Sciatic nerve (tissue), 2 donors: ENCODE measurements at places on chromosomes 11 and 22. TPM values are rescaled to one million over a fixed set of nuclear protein-coding genes. Genes with fewer than 3 reads are reported as not detected.

Gene NF2
- total RNA-seq = 28.4 TPM

Gene OR5T2
- not detected for total RNA-seq

Gene DEPDC7
- 12.3 TPM for total RNA-seq

Gene WBP2NL
- total RNA-seq = 9.4 TPM

Gene LDHAL6A
- not detected for total RNA-seq

Gene SLC22A9
- total RNA-seq = not detected

Gene INS
- 1.5 TPM for total RNA-seq

Gene CAPN5
- 20.1 TPM for total RNA-seq

Gene BEST1
- total RNA-seq = 31.3 TPM

DNA sequence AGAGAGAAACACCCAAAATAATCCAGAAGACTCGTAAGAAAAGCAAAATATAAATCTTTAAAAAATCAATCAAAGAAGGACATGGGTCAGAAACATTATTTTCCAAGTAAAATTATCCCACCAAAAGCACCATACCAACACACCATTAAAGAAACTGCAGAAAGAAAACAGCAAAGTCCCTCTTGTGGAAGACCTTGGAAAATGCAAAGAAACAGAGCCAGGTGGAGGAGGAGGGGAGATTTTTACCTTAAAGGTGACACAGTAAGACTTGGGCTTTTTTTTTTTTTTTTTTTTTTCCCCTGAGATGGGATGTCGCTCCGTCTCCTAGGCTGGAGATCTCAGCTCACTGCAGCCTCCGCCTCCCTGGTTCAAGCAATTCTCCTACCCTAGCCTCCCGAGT is 123.8 kb downstream of the LARGE1 start:
- no peak for DNase-seq

DNA sequence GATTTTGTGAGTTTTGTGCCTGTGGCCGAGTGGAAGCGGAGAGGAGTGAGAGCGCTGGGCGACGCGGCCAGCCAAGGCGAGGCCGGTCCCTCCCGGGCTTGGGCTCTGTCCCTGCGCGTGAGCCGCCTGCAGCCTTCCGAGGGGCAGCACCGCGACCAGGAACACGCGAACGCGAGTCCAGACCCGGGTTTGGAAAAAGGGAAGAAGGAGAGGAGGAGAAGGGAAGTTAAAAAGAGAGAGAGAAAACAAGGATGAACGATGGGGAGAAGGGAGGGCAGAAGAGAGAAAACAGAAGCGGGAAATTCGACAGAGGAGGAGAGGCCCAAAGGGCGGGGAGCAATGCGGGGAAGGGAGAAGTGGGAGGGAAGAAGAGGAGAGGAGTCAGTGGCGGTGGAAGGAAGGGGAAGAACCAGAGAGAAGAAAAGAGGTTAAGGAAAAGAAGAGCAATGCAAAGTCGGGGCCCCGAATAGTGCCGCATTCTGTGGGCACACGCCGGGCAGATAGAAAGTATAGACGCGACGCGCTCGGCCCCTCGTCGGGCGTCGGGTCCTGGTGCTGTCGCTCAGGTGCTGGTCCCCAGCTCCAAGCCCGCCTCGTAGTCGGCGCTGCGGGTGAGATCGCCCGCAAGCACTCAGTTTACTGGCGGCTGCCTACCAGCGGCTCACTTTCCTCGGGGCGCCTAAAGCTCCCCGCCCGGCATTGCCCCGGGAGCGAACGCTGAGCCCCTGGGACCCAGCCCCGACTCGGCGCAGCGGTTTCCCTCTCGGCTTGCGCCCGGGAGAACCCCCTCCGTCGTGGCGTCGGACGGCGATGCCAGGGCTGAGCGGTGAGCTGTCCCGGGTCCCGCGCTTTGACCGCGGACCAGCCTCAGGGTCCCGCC is 2.8 kb upstream of the BARX2 start:
- no peak for DNase-seq

DNA sequence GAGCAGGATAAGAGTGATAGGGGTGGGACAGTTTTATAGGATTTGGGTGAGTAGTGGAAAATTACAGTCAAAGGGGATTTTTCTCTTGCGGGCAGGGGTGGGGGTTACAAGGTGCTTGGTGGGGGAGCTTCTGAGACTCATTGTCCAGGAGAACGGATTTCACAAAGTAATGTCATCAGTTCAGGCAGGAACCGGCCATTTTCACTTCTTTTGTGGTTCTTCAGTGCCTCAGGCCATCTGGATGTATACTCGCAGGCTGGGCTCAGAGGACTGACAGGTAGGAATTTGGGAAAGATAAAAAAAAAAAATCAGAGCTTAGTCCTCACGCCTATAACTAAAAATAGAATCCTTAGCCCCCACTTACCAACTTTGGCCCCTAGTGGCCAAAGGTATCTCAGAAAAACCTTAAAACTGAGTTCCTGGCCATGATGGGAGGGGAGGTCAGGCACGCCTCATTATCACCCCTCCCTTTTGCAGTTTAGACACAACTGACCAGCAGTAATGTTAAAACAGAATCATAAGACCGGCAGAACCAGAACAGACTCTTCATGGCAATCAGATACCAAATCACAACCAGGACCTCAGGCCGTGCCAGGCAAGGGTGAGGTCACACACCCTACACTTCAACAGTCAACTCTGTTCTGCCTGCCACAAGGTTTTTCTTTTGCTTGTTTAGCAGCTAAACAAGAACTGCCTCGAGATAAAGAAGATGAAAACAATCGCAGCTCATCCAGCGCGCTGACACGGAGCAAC is 8.9 kb upstream of the APOBEC3G start:
- no peak for DNase-seq

DNA sequence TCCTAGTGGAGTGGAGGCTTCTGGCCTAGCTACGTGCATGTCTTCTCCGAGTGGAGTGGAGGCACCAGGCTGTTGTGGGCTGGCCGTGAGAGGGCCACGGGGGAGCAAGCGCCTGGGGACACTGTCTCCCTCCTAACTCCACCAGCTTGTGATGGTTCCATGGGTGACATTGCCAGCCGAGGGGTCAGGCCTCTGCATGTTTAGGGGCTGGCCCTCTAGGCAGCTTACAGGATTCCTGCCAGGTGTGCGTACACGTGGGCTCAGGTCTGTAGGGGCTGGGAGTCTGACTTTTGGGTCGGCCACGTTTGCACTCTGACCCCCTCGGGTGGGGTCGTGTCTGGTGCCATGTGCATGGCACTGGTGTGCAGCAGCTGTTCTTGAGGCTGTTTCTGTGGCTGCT is 31.6 kb downstream of the TBC1D22A start:
- DNase-seq = no peak

DNA sequence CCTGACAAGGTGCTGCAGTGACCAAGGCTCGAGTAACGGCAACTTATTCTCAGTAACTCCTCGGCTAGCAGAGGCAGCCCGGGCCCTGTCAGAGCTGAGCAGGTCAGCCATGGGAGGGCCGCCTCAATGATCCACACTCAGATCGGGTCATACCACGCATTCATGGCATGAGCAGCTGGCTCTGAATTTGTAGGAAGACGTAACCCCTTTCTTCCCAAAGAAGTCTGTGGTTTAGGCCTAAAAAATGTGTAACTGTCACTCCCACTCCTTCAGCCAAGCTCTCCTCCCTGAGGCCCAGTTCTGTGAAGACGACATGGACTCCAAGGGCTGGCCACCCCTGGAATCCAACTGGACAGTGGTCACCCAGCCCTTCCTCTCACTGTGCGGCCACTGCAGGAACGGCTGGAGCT is 30.0 kb downstream of the PPP2R1B start:
- no peak for DNase-seq

GRCh38 chr11:66478729-66479393 is 1.4 kb upstream of the DPP3 start:
- no peak for DNase-seq

DNA sequence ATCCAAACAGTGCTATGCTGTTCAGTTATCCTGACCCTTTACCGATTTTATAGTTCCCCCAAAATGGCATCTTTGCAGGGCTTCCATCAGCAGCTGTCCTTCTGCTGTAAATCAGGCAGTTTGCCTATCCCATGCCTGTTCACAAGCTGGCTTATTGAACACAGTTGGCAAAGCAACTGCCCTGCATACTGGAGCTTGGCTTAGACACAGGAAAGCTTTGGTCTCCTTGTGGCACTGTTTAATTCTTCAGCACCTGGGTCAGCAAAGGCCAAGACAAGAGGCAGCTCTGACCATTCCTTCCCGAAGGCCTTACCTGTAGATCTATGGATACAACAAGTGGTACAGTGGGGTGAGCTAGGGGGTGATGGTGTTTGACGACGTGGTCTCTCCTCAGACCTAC is 32.2 kb downstream of the TSPAN18 start:
- DNase-seq = peak; percentile 25

- no peak for DNase-seq
Observed at GRCh38 chr11:130854483-130854882, 61.8 kb downstream of the SNX19 start.

- peak; percentile 78 for DNase-seq
Observed at GRCh38 chr11:118194835-118195627, 18.6 kb upstream of the SCN2B start.

- DNase-seq = no peak
Observed at GRCh38 chr11:44344423-44344820, 34.5 kb upstream of the ALX4 start.

DNA sequence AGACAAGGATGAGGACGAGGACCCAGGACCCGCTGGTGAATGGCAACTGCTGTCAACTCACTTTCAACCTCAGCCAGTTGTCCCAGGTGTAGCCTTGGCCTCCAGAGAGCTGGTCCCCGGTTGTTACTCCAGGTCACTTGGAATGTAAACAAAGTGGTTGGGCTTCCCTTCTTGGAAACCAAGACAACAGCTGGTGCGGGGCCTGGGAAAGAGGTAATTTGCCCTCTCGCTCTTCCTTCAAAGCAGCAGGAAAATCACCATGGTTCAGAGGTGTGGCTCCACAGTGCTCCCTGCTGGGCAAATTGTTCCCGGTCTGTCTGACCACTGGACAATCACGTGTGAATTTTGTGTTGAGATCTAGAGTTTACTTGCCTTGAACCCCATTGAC is 15.0 kb downstream of the SLC1A2 start:
- no peak for DNase-seq

DNA sequence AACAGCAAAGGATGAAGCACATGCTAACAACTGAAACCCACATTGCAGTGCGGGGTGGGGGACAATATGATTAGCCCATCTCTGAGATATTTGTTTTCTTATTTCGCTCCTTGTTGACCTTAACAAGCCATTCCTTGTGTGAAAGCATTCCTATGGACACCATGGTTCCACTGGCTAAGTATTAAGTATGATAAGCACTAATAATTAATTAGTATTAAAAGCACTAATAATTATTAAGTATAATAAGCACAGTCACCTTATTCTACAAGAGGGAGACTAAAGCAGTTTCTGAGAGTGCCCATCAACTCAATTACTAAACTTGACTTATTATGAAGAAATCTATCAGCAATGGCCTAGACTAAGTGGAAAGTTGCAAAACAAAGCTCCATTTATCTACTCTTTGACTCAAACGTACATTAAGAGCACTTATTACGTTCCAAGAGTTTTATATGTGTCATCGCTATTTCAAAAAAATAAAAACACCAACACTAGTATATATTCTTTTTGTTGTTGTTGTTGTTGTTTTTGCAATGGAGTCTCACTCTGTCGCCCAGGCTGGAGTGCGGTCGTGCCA is 65.3 kb downstream of the RBFOX2 start:
- no peak for DNase-seq

DNA sequence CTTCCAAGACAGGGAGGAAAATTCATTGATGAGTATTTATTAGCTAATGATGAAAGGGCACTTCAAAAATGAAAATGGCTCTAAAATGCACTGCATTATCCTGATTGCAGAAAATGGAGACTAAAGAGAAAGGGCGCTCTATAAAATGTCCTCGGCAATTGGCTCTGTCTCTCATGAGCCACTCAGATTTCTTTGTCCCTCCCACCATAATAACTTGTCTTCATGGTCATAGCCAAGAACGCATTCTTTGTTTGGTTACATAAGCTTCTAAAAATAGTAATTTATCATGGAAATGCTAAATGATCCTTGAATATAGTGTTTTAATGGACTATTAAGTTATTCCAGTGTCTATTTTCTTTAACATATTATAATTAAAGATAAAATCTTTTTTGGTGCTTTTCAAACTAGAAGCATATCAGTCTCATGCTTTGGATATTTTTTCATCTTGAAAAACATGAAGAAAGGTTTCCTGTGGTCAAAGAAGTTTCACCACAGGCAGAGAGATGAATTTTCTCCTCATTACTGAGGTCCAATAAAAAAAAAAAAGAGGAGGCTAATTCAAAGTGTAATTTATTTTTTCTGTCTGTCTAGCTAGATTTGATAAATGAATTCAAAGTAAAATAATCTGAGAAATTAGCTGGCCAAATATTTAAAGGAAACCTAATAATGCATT is 238.1 kb upstream of the BLID start:
- no peak for DNase-seq

GRCh38 chr22:41787331-41787730 is 13.1 kb upstream of the CCDC134 start:
- DNase-seq = no peak

DNA sequence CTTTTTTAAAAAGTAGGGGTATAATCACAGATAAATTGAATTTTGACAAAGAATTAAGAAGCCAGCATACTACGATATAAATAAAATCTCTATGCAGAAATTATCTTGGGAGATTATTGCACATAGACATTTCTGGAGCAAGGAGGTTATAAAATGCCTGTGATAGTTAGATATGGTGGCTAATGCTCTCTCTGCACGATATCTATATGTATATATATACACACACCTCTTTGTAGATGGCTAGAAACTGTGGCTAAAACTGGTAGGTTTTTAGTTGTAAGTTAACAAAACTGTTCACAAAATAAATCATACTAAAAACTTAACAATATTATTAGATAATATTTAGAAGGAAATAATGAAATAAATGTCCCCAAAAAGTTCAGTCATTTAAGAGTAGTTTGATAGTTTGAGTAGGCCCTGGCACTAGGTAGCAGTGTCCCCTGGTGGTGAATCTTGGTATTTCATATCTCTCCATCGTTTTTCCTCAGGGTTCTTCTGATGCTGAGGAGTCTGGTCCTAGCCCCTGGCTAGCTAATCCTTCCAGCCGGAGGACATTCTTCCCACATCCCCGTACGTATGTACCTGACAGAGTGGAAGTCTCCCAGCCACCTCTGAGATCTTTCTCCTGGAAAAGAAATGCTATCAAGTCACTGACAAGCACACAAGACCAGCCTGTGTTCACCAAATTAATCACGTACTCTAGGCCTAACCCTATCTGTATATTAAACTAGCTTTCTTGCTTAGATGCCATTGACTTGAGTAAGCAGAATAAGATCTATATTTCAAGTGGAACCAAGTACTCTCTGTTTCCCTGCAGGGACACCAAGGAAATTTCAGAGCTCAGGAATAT is 32.2 kb downstream of the ART5 start:
- no peak for DNase-seq

DNA sequence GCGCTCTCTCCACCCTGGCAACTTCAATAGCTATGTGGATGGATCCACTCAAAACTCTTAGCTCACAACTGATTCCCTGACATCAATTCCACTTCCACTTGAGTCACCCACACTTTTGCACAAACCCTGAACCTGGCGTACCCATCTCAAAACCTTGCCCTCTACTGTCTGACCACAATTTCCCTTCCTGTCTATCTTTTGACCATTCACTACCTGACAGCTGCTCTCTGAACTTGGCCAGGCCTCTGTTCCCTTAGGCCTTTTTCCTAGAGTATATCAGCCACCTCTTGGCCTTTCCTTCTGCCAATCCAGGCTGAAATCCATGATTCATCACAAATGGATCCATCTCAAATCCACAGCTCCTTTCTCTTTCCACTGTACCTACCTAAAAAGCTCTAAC is 106.0 kb downstream of the RPL27A start:
- DNase-seq = no peak
